ENCODE measurements at places on chromosomes 1 and 21.
A peak's percentile ranks its signal among the peaks of the same experiment; 100 is the strongest.

DNA sequence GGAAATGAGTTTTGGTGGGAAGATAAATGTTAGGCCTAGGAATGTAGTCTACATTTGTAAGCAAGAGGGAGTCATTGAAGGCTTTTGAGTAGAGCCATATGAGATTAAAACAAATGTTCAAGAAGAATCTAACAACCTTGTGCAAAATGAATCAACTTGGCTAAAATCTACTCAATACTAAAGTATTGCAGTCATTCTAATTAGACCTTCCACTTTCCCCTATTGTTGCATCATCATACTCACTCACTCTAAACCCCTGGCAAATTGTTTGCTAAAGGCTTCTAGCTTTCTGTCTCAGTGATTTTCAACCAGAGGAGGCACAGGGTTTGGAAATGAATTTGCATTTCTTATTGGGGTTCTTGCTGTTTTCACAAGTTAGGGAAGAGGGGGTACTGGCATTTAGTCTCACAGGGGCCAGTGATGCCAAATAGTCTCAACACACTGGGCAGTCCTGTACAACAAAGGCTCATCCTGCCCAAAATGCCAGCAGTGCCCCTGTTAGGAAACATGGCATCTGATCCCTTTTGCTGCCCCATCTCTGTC lies 85.3 kb downstream of the SEC16B start:
- DNase-seq: no peak

DNA sequence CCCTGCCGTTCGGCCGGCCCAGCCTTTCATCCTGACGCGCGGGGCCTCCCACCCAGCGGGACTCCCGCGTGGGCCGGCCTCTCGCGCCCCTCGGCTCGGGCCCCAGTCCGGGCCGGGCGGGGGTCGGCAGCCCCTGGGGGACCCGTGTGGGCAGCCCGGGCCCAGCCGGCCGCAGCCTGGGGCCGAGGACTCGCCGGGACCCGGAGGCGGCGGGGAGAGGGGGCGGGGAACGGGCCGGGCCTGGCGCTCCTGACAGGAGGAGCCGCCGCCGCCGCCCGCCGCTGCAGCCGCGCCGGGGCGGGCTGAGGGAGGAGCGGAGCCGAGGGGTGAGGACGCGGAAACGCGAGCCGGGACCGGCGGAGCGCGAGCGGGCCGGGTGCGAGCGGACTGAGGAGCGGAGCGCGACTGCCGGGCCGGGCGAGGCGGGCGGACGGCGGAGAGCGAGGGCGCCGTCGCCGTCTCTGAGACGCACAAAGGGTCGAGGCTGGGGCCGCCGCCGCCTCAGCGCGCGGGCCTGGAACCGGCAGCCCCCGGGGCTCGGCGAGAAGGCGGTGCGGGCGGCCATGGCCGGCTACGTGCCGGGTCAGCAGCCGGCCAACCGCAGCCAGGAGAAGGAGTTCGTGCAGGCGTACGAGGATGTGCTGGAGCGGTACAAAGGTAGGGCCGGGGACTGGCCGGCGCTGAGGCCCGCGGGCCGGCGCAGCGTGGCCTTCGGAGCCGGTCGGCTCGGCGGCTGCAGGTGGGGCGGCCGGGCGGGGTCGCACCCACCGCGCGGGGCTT lies 79.1 kb downstream of the NDUFS5 start:
- DNase-seq: peak; percentile 62

- DNase-seq: no peak
These were observed 11.8 kb downstream of the DRAM2 start for GRCh38 chr1:111127923-111128643.

- no peak for DNase-seq
These were observed 7.9 kb upstream of the MRPS15 start for GRCh38 chr1:36471830-36472641.

DNA sequence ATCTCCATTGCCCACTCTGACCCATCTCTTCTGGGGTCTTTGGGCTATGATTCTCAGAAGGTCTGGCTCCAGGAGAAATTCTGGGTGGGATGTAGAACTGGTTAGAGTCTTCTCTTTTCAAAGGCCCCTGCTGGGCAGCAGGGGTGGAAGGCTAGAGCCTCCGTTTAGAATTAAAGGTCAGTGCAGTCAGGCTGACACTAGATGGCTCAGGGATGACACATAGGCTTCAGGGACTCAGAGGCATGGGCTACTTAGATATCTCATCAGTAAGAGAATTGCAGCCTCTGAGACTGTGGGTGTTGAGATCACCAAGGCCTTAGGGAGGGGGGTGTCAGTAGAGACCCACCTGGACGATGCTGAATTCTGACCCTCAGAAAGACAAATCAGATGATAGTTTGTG lies 12.6 kb upstream of the PPM1J start:
- DNase-seq: no peak

GRCh38 chr1:99657213-99658030 lies 11.5 kb downstream of the PALMD start:
- DNase-seq: no peak

GRCh38 chr21:35208810-35209517 lies 159.9 kb upstream of the RUNX1 start:
- DNase-seq: no peak

GRCh38 chr1:76687307-76688175 lies 179.7 kb upstream of the ST6GALNAC5 start:
- DNase-seq: no peak

Measured in stimulated activated CD4-positive, alpha-beta T cell treated with anti-CD3 and anti-CD28 coated beads, Interleukin-4, amount 100 ng/mL, for 4 hours (primary cell).